ENCODE measurements at places on chromosomes 3 and 15.

DNA sequence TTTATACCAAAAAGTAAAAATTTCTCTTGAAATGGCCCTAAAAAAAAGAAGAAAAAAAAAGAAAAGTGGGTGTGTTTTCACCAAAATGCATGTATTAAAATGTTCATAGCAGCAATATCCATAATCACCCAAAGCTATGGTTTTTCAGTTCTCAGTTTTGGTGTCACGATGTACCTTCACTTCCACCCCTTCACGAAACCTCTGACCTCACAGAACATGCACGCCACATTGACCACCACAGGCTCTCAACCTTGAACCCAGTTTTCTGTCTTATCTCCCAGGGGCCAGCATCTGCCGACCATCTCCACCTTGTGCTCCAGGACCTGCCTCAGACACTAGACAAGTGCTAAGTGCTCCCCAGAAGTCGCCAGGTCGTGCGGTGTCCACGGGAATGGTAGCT, 30.4 kb downstream of the COLQ start:
- DNase-seq: no peak

DNA sequence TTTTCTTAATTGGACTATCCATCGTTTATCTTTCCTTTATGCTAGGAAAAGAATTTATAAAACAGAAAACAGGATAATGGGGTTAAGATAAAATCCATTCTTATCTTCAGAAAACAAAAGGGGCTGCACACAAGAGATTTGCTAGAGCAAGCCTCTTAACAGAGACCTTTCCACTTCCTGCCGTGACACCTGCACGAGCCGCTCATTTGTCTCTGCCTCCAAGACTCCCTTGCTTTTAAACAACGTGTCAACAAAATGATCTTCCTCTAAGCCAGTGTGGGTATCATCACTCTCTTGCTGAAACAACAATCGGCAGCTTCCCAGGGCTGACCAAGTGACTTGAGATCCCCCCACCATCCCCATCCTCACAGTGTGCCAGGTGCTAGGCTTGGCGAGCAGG, 33.1 kb downstream of the GABRB3 start:
- no peak for DNase-seq

GRCh38 chr3:146469150-146470017, at the start of gene PLSCR2:
TSS of gene PLSCR2 (minus strand) at chr3:146469561. CDS start at chr3:146459904, 9,657 bp downstream.
- DNase-seq: peak; percentile 13

DNA sequence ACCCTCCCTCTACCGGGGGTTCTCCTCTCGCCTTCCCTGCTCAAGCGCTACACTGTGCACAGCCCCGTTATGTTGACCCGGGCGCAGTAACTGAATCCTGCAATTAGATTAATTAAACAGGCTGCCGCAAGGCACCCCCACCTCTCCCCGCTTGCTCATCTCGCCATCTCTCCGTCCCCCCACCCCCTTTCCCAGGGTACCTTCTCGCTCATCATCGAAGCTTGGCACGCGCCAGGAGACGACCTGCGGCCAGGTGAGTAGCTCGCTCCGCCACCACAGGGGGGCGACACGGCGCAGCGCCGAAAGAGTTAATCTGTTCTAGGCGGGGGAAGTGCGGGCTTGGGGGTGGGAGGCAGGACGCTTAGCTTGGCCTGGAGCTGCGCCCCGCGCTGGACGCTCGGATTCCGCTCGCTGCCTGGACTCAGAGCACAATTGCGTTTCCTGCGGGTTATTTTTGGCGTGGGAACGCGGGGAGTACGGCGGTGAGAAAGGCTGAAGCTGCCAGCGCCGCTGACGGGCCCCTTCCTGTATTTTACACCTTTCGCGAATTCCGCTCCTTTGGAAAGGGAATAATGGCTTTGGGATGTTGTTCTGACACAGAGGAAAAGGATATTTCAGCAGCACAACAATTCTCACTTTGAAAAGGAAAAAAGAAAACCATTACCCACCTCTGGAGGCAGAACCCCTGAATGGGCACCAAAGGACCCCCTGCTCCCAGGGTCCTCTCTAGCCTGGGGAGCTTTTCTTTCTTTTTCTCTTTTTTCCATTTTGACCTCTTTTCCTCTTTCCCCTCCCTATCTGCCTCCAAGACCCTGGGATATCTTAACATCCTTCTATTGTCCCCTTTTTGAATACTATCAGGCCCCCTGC, 1.5 kb downstream of the DLL4 start:
- DNase-seq: peak; percentile 59

GRCh38 chr3:12138044-12138443, 20.7 kb downstream of the TIMP4 start:
- no peak for DNase-seq

GRCh38 chr3:64958199-64958843, 270.5 kb upstream of the ADAMTS9 start:
- DNase-seq: no peak

DNA sequence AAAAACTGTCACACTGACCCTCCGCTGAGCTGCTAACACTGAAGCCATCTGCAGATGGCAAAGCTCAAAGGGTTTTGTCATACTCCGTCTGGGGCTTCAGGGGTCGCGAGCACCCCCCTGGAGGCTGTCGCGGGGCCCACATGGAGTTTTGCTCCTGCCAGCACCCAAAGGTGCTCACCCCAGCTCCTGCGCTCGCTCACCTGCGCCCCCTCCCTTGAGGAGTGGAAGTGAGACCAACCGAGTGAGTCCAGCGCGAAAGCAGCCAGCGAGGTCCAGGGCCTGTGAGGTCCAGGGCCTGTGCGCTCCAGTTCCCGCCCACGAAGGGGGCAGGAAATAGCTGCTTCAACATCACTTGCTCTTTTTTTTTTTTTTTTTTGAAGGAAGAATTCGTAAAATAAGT, 208.5 kb downstream of the ROBO2 start:
- DNase-seq: no peak

GRCh38 chr3:157136647-157137387, 23.1 kb downstream of the CCNL1 start:
- DNase-seq: no peak

All from RWPE1 (cell line).